ENCODE measurements at places on chromosomes 12 and 14.

DNA sequence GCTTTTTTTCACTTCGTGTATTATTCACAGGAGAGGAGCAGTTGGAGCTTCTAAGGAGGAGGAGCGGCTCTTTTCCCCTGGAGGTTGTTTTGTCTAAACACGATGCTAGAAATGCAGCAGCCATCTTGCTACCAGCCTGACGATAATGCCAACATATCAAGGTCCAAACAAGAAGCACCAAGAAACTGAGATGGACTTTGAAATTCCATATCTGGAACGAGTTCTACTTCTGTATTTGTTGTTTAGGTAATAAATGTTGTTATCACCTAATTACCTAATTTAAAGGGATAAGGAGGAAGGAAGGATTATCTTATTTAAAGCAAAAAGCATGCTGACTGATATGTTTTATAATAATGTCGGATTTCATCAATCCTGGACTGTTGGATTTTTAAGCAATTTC is 174.4 kb upstream of the TMPO start:
- no peak for DNase-seq

DNA sequence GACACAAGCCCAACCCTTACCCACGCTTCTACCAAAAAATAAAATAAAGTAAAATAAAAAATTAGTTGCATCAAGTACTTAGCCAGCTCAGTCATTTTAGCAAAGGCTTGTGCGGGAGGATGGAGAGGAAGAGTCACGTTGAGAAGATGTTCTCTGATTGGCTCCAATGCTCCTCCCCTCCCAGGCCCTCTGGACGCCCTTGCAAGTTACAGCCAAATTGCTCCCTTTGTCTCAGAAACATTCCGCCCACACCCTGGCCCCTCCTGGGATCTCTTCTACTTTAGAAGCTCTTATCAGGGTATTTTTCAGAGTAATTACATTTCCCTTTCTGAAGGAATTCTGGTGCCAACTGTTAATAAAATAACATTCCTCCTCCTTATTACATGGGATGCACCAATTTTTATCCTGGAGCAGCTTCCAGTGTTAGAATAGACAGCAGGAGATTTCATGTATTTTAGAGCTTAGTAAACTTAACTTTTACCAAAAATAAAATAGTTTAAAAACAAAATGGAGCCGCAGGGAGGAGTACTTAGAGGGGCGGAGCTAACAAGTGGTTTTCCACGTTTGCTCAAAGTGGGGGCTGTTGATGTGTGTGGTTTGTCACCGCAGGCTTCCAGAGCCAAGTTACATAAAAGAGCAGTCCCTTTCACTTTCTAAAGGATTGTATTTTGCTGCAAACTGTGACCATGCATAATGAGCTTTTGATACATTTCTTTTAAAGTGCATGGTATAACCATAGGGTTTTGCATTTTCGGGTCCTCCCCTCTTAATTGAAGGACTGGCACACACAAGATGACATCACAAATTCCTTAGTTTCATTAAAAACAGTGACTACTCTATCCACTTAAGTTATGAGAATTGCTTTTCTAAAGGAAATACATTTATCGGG is 71.7 kb upstream of the RAP1B start:
- DNase-seq, result peak; percentile 66

DNA sequence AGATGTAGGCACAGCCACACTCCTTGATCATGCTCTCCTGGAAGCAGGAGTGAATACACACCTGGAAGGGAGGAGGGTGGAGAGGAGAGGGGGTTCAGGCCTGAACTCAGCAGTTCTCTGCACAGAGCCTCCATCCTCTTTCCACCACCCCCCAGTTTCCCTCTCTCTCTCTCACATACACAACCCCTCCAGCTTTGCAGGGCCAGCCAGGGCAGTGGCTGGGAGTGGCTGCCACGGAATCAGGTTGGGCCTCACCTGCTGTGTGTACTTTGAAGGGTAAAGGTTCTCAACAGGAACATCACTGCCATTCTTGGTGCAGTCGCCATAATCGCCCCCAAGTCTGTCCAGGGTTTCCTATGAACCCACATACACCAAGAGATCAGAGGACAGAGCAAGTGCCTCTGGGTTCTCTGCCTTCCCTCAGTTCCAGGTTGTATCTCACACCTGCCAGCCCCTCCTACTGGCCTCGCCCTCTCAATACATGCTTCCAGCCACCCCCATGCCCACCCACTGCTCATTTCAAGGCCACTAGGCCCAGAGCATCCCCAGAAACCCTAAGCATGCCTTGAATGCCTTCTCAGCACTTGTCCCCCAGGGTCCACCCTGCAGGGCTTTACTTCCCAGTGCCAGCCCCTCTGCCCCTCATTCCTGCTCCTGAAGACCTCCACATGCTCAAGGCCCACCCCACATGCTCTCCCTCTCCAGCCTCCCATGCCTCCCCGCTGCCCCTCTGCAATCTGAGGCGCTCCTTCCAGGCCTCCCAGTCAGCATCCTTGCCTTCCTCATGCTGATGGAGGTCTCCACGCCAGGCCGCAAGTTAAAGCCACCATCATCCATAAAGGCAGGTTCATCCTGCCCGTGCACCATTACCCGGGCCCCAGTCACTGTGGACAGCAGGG is 12.9 kb upstream of the TNFRSF1A start:
- no peak for DNase-seq

DNA sequence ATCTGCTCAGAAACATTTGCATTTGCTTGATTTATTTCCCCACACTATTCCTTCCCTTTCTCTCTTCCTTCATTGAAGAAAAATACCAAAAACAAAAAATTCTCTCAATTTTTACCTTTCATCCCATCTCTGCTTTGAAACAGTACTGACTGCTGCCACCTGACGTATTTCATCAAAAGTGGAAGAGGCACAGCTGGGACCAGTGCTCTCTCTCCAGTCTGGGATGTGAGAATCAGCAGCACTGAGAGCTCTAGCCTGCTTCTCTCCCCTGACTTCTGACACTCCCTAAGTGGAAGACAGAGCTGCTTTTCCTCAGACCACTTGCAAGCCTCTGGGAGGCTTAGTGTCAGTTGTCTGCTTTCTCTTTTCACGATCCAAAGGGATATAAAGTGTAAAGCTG is 36.9 kb downstream of the TTLL5 start:
- no peak for DNase-seq

DNA sequence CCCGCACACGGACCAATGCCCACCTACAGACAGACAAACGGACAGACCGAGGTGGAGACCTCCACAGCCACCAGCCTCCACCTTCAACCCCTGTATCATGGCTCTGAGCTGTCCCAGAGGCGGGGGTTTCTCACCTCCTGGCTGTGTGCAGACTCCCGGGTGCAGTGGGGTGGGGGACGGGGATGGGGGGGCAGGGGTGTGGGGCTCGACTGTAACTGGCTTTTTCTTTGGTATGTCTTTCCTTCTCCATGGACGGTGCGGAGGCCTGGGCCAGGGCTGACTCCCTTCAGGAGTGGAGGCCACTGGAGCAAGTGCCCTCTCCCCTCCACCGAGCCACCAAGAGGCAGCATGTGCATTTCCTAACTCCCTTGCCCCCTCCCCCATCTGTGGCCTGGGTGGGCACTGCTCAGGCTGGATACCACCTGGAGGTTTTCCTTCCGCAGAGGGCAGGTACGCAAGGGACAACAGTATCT is 122.6 kb downstream of the ESRRB start:
- DNase-seq, result no peak

DNA sequence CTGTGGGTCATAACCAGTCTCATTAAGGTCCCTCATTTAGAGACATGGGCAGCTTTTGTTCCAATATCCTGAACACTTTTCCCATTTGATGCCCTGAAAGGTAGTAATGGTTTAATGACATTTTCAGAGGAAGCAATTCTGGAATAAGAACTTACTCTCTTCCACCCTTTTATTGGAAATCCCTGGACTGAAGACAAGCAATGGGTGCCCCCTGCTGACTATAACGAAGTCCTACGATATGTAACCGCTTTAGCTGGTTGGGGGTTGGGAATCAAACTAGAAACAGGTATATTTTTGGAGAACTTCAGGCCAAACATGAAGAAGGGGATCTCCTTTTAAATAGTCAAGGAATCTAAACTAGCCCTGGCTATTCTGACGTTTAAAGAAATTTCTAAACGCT is 20.5 kb downstream of the SARNP start:
- DNase-seq, result no peak

Data from NCI-H187 treated with DMSO at 0.1 percent for 48 hours (cell line).